Left colon (tissue), 2 donors: ENCODE measurements at places on chromosomes 5 and 9. TPM values are rescaled to one million over a fixed set of nuclear protein-coding genes. Genes with fewer than 3 reads are reported as not detected.

OTP gene
- not detected for total RNA-seq

OR1J2 gene
- total RNA-seq: not detected

DROSHA gene
- 46.5 TPM for total RNA-seq

FRMPD1 gene
- total RNA-seq: not detected

TTC23L gene
- not detected for total RNA-seq

PTCD2 gene
- total RNA-seq: 4.3 TPM

MYMK gene
- not detected for total RNA-seq

EQTN gene
- total RNA-seq: 0.45 TPM

DOCK8 gene
- 10.3 TPM for total RNA-seq

ADAMTS12 gene
- total RNA-seq: 1.2 TPM

GABRA1 gene
- total RNA-seq: not detected

TAF11L5 gene
- not detected for total RNA-seq

ASPN gene
- 0.46 TPM for total RNA-seq

OCLN gene
- 129 TPM for total RNA-seq

IL13 gene
- not detected for total RNA-seq

RLN1 gene
- total RNA-seq: not detected

TSPAN17 gene
- total RNA-seq: 34.8 TPM

SLC6A3 gene
- total RNA-seq: not detected

ESM1 gene
- not detected for total RNA-seq

TMEM232 gene
- 3.1 TPM for total RNA-seq

ITGA2 gene
- 17.6 TPM for total RNA-seq

TNFSF8 gene
- 0.24 TPM for total RNA-seq

TMC1 gene
- total RNA-seq: 0.28 TPM

BRINP1 gene
- total RNA-seq: 0.17 TPM

PCDHB8 gene
- 0.59 TPM for total RNA-seq

PCDHA3 gene
- total RNA-seq: 0.28 TPM

MRPS30 gene
- 44.7 TPM for total RNA-seq

PCYOX1L gene
- total RNA-seq: 3.9 TPM

OGN gene
- total RNA-seq: 17.6 TPM

TRIM36 gene
- total RNA-seq: 39.8 TPM

GDA gene
- 35.3 TPM for total RNA-seq

NUTM2F gene
- not detected for total RNA-seq

OLFML2A gene
- 3.3 TPM for total RNA-seq

ZNF484 gene
- total RNA-seq: 6.0 TPM

ADAMTSL2 gene
- 1.2 TPM for total RNA-seq

PLEKHG4B gene
- total RNA-seq: 0.39 TPM

GPRIN1 gene
- 1.9 TPM for total RNA-seq

SPINK7 gene
- total RNA-seq: not detected

STPG3 gene
- not detected for total RNA-seq

HTR4 gene
- total RNA-seq: 12.2 TPM

ARSK gene
- 2.2 TPM for total RNA-seq

WDR31 gene
- total RNA-seq: 3.6 TPM
